ENCODE measurements at places on chromosomes 5 and 9.

DNA sequence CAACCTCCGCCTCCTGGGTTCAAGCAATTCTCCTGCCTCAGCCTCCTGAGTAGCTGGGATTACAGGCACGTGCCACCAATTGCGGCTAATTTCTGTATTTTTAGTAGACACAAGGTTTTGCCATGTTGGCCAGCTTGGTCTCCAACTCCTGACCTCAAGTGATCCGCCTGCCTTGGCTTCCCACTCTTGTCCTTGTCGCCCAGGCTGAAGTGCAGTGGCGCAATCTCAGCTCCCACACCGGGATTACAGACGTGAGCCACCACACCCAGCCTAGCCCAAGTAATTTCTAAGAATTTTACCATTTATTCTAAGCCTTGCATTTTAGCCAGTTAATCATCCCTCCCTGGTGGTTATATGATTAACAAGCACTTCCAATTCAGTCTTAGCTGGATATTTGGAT is 11.0 kb downstream of the NAIP start:
- DNase-seq = no peak

DNA sequence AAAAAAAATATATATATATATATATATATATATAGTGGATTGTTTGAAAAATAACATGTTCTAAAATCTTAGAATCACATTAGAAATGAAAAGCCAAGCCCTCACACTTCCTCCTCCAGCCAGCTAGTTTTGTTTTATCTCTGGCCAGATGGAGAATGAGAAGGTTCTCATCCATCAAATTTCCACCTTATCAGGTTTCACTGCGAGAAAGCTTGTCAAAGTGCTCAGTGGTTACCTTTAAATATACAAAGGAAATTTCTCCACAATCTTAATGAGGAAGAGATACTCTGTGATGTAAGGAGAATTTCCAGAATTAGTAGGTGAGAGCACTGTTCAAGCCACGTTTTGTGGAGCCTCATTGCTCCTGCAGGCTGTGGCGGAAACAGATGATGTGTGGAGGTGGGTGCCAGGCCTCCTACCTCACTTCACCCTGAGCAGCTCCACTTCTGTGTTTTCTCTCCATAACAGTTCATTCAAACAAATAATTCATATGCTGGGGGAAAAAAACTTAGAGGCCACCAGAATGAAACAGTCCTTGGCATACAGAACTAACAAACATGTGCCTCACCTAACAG is 71.9 kb downstream of the CDK5RAP2 start:
- DNase-seq = no peak

GRCh38 chr9:137982200-137982599 is 104.6 kb downstream of the CACNA1B start:
- DNase-seq = no peak

GRCh38 chr9:116151966-116152381 is 1.6 kb upstream of the PAPPA start:
- DNase-seq = no peak

- DNase-seq = no peak
Measured at GRCh38 chr5:119287547-119288111, 68.2 kb upstream of the TNFAIP8 start.

- no peak for DNase-seq
Measured at GRCh38 chr5:107812570-107813141, 141.9 kb upstream of the EFNA5 start.

DNA sequence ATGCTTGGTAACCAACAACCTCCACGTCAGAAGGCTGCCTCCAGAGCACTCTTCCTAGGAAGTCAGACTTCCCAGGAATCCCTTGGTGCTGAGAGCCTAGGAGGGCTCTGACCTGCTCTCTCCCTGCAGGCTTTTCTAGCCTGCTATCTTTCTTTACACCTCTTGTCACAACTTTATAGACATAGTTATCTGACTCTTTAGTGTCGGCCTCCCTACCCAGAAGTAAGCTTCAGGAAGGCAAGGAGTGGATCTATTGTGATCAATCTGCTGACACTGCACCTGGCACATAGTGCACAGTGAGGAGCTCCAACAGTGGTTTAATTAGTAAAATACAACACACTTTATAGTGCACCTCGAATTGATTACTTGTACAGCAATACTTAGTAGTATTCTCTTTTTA is 2.3 kb downstream of the AFAP1L1 start:
- no peak for DNase-seq

GRCh38 chr5:132064738-132065331 is 4.4 kb downstream of the IL3 start:
- peak; percentile 83 for DNase-seq

- DNase-seq = no peak
Measured at GRCh38 chr9:120572472-120572871, 7.5 kb downstream of the CDK5RAP2 start.

- no peak for DNase-seq
Measured at GRCh38 chr9:136007276-136007933, 46.2 kb upstream of the UBAC1 start.
